GM13977 (cell line): ENCODE measurements at places on chromosomes 11 and 22.

DNA sequence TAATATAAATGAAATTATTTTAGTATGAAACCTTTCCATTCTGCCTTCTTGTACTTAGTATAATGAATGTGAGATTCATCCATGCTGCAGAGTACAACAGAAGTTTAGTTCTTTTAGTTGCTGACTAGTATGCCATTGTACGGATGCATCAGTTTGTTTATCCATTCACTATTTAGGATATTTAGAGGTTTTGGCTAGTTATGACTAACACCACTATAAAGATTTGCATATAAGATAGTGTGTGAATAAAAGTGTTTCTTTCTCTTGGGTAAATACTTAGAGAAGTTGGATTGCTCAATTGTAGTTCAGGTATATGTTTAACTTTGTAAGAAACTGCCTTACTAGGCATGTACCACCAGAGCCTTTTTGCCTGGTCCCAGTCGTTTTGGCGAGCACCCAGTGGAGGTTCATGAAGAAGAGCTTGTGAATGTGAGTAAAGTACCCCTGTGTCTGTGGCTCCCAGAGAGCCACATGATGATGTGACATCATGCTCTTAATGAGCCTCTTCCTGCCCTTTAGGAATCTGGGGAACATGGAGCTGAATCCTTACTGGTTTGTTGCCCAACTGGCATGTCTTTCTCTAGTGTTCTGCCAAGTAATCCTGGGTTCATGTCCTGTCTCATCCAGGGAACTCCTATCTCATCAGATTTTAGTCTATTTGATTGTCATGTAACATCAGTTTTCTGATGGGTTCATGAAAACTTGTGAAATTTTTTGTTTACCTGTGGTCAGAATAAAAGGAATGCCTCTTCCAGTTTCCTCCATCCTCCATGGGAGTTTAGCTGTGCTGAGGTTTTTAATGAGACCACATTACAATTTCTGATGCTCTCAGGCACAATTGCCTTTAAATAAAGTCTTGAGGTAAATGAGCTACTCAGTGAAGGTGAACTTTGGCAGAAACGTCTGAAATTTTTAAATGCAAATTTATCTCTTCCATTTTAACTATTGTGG lies 234.8 kb downstream of the CASP12 start:
- DNase-seq, result no peak

DNA sequence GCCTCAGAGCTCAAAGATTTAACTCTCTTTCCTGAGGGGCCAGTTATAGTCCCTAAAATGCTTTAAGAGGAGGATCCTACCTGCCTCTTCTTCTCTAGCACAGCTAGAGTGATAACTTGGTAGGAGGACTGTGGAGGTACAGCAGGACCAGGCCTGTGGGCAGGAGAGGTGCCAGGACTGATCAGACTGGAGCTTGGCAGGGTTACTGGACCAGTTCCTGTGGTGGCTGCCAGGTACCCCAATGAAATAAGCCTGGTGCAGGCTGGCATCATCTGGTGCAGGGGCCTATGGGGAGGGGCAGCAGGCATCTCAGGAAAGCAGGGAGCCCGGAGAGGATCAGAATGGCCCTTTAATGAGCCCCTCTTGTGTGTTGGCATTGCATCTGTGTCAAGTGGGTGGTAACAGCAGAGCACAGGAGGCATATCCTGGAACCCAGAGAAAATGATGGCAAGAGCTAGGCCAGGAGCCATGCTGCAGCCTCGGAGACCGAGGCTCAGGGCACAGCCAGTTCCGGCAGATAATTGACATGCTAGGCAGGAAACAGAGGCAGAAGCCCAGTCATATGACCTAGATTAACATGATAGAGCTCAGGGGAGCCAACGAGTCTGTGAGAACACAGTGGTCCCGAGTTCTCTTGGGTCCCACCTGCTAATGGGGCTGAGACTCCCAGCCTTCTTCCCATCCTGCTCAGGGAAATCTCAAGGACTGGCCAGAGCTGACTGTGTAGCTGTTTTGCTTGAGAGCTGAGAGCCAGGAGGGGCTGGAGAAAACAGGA lies 187.5 kb upstream of the ZBED5 start:
- no peak for DNase-seq

DNA sequence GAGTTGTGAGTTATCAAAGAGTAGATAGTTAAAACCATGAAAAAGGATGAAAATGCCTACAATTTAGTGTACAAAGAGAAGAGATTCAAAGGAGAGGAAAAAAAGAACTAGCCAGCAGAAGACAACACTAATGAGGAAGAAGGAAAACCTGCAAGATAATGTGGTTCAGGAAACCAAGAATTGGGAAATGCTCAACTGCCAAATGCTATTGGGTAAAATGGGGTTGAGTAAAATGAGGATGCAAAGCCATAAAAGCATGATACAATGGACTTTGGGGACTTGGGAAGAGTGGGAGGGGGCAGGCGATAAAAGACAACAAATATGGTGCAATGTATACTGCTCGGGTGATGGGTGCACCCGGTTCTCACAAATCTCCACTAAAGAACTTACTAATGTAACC lies 7.6 kb upstream of the OR52K2 start:
- no peak for DNase-seq

DNA sequence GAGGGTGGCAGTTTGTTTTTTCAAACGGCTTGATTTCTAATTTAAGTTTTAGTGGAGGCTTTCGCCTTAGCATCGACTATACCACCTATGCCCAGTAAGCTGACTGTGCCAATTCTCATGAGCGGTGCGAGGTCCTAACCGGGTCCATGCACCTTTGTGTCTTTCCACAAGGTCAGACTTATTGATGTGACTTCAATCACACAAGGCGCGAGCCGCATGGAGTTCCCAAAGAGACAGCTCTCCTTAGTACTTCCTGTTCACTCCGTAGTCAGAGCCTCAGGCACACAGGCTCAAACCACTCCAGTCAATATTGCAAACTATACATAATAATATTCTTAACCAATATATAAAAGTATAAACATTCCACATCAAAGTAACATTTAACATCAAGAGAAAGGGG lies 18.2 kb downstream of the ST14 start:
- DNase-seq, result no peak

DNA sequence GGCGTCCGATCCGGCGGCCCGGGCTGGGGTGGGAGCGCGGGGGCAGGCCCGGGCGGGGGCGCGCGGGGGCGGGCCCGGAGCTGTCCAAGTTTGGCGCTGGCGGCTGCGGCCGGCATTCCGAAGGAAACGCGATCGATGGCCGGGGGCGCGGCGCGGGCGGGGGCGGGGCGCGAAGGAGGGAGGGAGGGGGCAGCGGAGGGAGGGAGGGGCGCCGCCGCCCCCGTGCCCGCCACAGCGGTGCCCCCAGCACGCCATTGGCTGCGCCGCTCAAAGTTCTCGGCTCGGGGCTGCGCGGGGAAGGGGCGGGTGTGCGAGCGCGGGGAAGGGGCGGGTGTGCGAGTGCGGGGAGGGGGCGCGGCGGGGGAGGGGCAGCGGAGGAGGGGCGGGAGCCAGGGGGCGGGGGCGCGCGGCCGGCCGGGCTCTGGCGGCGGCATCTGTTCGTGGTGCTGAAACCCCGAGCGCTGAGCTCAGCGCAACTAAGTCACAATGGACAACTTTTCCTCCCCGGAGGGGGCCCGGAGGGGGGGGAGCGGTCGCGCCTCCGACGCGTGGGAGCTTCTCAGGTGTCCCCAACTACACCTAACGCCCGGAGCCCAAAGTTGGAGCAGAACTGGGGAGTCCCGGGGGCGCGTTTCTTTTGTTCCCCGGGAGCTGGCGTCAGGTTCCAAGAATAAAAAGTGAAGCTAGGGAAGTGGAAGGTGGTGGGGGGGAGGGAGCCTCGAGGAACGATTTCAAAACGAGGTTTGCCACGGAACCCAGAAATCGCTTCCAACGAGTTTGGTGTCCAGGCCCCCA lies 2.2 kb downstream of the PHF21B start:
- peak; percentile 66 for DNase-seq

- no peak for DNase-seq
Observed at GRCh38 chr11:108960501-108960900, 295.6 kb downstream of the DDX10 start.

GRCh38 chr11:27525824-27526516 lies 19.4 kb upstream of the LIN7C start:
- DNase-seq, result no peak

- DNase-seq, result peak; percentile 95
Observed at GRCh38 chr22:38317122-38317994, at the start of gene CSNK1E. CSNK1E (minus strand) TSS chr22:38317433; CDS start chr22:38314157, 3,276 bp downstream.

DNA sequence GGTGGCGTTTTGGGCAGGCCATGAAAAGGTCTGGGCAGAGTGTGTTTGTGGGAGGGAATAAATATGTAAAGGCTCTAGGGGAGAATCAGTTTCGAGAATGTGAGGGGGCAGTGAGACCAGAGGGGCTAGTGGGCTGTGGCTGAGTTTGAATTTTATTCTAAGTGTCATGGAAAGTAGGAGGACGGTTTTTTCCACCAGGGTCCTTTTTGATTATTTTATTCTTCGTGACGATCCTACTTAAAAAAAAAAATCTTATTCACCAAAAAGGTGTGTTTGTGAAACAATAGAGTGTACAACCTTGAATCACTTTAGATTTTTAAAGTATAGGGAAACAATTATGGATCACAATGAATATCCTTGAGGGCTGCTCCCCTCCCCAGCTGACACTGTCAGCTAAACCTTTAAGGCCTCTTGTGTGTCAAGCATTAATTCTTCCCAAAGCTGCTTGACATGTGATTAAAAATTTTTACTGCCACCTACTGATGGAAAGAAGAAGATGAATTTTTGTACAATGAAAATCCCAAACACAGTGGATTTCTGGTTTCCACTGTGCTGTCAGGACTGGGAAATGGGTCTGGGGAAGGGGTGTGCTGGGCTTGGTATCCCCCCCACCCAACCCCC lies 107.5 kb upstream of the OR4B1 start:
- no peak for DNase-seq

- no peak for DNase-seq
Observed at GRCh38 chr11:47932544-47932943, 47.8 kb upstream of the PTPRJ start.
